ENCODE measurements at places on chromosomes 7 and 10.

- no peak for DNase-seq
These were observed 519 bp upstream of the RPP38 start for GRCh38 chr10:15096661-15097010.

- no peak for DNase-seq
These were observed 99.8 kb upstream of the MDFIC start for GRCh38 chr7:114822131-114822530.

DNA sequence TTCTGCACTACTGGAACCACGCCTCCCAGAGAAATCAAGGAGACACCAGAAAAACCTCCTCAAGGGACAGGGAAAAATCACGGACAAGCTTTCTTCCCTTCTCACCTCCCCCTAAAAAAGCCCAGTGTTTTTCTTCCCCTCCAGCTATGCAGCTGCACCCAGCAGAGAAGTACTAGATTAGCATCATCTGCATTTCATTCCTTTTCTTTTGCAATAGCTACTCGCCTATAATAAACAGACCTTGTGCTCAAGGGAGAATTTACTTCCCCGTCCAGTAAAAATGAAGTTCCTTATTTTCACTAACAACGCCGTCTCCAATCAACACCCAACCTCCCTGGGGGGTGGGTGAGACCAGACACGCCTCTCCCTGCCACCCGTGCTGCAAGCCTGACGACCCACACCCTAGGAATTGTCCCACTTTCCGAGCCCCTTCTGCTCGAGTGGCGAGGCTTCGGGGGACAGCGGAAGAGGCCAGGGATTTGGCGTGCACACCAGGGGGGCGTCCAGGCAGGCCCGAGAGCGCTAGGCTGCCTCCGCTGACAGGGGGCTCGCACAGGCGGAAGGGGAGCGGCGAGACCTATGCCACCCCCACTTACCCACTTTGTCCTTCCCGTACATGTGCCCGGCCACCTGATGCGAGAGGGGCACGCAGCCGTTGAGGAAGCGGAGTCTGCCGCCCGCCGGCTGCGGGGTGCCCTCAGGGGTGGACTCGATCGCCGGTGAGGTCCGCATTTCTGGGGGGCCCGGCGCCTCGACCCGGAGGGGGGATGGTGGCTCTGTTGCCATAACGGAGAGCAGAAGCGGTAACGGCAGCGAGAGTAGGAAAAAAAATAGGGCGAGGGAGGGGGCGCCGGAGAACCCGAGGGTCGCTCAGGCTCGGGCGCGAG lies 625 bp downstream of the IPMK start:
- DNase-seq: peak; percentile 26

DNA sequence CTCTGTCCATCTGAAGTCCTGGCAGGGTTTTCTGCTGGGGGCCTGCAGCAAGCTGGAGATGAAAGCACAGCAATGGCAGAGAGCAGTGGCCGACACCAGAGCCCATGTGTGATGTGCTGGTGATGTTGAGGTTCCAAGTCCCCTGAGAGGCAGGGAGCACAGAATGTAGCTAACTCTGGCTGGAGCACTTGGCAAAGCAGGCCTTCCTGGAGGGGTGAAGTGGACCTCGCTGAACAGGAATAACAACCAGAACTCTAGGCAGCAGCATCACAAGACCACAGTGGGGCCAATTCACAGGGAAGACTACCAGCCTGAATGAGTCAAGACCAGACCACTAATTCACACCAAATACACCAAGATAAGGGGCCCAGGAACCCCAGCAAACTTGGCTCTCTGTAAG lies 22.8 kb upstream of the MSMB start:
- no peak for DNase-seq

GRCh38 chr7:88358526-88358838 lies 51.8 kb upstream of the STEAP4 start:
- DNase-seq: no peak

- DNase-seq: no peak
These were observed 35.6 kb upstream of the TCF7L2 start for GRCh38 chr10:112914288-112914952.

- no peak for DNase-seq
These were observed 124.9 kb downstream of the OAT start for GRCh38 chr10:124293616-124294449.

GRCh38 chr10:8069627-8070026 lies 15.1 kb downstream of the GATA3 start:
- DNase-seq: no peak

DNA sequence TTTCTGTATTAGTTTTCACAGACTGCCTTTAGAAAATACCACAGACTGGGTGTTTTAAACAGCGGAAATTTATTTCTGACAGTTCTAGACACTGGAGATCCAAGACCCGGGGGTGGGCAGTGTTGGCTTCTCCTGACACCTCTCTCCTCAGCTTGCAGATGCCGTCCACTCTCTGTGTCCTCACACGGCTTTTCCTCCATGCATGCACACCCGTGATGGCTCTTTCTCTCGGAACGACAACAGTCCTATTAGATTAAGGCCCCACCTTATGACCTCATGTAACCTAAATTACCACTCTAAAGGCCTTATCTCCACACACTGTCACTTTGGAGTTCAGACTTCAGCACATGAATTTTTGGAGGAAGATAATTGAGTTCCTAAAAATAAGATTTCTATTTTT lies 142.9 kb upstream of the VWC2 start:
- no peak for DNase-seq

DNA sequence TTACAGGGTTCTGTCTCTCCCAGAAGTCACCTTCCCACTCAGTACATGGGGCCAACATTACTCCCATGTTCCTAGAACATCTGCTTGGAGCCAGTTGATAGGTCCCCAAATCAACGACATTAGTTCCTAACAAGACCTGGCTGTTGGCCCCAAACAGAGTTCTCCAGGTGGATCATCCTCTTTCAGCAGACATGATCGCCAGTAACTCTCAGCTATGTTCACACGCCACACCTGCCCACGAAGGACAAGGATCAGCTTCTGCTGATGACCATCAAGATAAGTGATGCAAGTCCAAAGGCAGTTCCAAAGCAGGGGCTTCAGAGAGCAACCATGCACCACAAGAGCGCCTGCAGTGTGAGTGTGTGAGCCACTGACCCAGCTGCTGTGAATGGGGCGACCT lies 11.0 kb downstream of the ZNF777 start:
- no peak for DNase-seq

DNA sequence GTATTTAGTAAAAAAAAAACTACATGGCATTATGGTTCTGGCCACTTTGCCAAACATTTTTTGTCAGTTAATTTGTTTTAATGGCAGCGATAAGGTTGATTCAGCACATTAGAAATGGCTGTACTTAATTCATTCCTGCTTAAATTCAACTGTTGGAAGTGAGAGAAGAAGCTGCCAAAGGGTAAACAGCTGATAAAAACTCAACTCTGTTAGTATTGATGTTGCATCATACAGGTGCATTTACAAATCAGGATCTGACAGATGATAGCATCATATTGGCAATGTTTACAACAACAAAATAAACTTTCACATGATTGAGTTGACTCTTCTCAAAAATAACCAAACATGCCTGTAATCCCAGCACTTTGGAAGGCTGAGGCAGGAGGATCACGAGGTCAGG lies 444.3 kb downstream of the IPMK start:
- no peak for DNase-seq

- DNase-seq: peak; percentile 5
These were observed 557 bp upstream of the TAX1BP1 start for GRCh38 chr7:27739301-27739908.

- DNase-seq: no peak
These were observed 9.6 kb upstream of the ELN start for GRCh38 chr7:74018246-74018895.

GRCh38 chr10:45644527-45644926 lies 28.0 kb downstream of the ZFAND4 start:
- DNase-seq: no peak

All from stimulated activated CD4-positive, alpha-beta T cell treated with anti-CD3 and anti-CD28 coated beads, Interleukin-1b, Interleukin-23, amount 100 ng/mL, for 48 hours (primary cell).